ENCODE measurements at places on chromosomes 1 and 21.
A peak's percentile ranks its signal among the peaks of the same experiment; 100 is the strongest.

DNA sequence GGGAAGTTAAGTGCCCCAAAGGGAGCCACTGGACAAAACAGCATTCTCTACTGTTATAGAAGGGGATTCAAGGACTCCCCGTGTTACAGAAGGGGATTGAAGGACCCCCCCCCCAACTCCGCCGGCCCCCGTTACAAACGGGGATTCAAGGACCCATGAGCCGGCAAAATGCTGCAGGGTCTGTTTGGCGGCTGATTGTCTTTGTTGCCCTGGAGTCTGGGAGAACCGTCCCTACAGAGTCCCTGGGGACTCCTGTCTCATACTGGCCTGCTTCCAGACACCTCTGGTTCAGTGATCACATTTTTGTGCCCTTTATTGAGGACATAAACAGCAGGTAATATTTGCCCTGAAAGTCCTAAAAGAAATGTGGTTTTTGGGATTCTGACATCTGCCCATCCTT lies 96.4 kb downstream of the SYF2 start:
- DNase-seq: no peak

- peak; percentile 55 for DNase-seq
Observed at GRCh38 chr1:227333423-227333822, 15.1 kb upstream of the CDC42BPA start.

DNA sequence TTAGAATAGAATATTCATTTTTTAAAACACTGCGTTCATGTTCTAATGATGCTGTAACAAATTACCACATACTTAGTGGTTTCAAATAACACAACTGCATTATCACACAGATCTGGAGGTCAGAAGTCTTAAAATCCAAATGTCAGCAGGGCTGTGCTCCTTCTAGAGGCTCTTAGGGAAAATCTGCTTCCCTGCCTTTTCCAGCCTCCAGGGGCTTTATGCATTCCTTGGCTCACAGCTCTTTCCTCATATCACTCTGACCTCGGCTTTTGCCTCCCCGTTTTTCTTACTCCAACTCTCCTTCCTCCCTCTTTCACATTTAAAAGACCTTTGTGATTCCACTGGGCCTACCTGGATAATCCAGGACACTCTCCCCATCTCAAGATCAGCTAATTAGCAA lies 18.6 kb upstream of the FMN2 start:
- DNase-seq: no peak

- DNase-seq: no peak
Observed at GRCh38 chr1:97094247-97094972, 372.8 kb downstream of the PTBP2 start.

GRCh38 chr1:183349201-183349711 lies 68.9 kb downstream of the NMNAT2 start:
- no peak for DNase-seq

DNA sequence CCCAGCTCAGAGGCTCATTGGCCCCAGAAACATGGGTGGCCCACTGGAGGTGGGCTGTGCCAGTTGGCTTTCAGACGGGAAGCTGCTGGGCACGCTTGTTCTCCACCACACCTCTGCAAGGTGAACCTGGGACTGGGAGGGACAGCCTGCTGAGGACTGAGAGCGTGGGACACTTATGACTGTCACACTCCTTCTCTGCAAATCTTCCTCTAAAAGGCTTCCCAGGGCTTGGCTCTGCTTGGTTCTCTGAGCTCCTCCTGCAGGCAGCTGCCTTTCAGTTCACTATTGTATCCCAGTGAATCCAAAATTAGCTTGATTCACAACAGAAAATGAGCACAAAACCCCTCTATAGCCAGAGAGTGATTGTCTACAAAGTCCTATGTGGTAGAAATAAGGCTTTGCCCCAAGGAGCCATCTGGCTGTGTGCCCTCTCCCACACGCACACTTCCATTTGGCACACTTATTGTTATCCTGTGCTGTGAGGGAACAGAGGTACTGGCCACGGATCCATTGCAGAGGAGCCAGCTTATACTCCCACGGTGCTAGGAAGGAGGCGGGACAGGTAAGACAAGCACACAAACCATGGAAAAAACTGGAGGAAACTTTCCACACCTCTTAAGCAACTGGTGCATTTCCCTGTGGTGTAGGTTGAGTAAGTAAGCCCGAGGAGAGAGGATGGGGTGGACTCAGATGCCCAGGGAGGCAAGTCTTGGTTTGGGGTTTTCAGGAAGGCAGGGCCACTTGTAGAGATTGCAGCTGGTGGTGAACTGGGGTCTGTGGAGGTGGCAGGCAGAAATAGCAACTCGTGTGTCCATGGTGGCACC lies 18.9 kb upstream of the BTG2 start:
- DNase-seq: no peak

DNA sequence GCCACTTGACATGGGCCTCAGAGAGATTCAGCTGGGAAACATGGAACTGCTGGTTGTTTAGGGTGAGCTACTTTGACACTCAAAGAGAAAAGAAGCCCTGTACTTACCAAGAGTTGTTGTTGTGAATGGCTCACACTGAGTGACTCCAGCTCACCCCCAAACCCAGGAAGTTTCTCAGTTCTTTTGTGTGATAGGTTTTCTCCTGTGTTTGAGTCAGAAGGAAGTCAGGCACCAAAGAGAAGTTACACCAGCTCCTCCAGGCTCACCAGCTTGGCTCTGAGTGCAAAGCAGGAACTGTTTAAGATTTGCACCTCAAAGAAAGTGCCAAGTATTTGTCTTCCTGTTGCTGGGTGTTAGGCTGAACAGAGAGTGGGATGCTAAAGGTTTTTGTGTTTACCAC lies 111.2 kb upstream of the PROX1 start:
- DNase-seq: no peak

All from LoVo (cell line).